Left colon (tissue), 2 donors: ENCODE measurements at places on chromosomes 7 and 10. TPM values are rescaled to one million over a fixed set of nuclear protein-coding genes. Genes with fewer than 3 reads are reported as not detected.

SLC18A3 gene
- total RNA-seq, result 0.14 TPM

GRCh38 chr7:106022193-106022821 lies 59.2 kb downstream of the CDHR3 start:
- no peak for DNase-seq

TLX1 gene
- total RNA-seq, result 0.12 TPM

DNA sequence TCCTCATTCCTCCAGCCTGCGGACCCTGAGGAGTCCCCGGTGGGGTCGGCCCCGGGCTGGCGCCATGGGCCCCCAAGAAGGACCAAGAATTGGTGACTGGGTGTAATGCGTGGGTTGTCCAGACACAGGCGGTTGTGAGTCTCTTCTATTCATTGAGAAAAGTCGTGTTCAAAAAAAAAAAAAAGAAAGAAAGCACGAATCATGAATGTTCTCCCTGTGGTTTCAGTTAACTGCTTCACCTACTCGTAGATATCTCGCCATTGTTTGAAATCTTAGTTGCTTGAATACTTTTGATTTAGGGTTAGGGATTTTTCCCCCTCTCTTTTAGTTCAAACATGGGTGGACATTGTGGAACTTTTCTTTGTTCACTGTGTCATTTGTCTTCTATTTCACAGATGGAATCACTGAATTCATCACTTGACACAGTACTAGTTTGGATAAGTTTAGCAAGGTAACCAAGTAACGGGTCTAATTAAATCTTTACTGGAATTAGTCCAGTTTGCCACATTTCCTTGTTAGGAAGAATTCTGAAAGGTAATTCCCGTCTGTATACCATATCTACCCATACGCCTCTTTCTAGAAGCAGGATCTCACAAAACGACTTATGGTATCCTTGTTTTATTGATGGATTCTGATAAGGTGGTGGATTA lies 775 bp downstream of the STARD3NL start:
- no peak for DNase-seq

KCNH2 gene
- total RNA-seq, result 0.92 TPM

METTL27 gene
- 3.8 TPM for total RNA-seq

GRCh38 chr7:122137251-122138077 lies 6.6 kb downstream of the AASS start:
- no peak for DNase-seq

NME8 gene
- total RNA-seq, result not detected

GRCh38 chr7:4861673-4862072 lies at the start of gene PAPOLB:
PAPOLB (minus strand) TSS chr7:4862030; CDS start chr7:4861810, 220 bp downstream.
- no peak for DNase-seq

- DNase-seq, result no peak
These were observed 35.7 kb downstream of the GSDME start for GRCh38 chr7:24721481-24722001.

MET gene
- total RNA-seq, result 41.2 TPM

DNA sequence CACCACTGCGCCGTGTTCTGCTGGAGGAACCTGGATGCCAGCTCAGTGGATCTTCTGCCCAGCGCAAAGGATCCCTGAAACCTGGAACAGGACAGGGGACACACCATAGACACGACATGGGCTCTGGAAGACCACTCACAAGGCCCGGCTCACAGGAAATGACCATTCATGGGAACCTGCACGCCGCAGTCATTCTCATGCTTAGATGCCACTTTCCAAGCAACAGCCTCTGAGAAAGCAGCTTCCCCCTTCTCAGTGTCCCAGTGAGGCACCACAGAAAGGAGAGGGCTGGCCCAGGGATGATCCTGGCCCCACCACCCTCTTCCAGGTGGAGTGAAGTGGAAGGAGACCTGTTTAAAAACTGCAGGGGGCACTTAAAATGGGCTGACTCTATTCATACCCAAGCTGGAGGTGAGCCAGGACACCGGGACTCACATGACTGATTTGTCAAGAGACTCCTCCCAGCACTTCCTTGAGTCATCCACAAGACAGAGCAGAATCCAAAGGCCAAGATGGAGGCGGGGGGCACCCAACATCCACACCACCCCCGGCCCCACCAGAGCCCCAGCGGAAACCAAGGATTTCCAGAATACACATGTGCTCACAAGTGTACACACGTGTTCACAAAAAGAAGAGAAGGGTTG lies 11.2 kb downstream of the CTBP2 start:
- DNase-seq, result peak; percentile 84

DNA sequence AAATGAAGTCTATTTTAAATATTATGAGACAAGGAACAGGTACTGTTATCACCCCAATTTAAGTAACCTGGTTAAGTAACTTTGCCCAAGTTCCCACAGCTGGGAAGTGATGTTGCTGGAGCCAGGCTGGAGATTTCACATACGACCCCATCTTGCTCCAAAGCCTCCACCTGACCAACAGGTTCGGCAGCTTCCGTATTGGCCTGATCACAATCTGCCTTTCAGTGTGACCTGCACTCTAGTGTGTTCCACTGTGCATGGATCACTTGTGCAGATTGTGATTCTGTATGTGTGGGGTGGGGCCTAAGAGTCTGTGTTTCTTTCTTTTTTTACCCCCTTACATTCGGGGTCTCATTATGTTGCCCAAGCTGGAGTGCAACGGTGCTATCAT lies 66.1 kb downstream of the PRTFDC1 start:
- peak; percentile 33 for DNase-seq

RGR gene
- total RNA-seq, result not detected
